ENCODE measurements at places on chromosomes 12 and 14.

- no peak for DNase-seq
Measured at GRCh38 chr12:76329159-76329558, 19.1 kb downstream of the BBS10 start.

DNA sequence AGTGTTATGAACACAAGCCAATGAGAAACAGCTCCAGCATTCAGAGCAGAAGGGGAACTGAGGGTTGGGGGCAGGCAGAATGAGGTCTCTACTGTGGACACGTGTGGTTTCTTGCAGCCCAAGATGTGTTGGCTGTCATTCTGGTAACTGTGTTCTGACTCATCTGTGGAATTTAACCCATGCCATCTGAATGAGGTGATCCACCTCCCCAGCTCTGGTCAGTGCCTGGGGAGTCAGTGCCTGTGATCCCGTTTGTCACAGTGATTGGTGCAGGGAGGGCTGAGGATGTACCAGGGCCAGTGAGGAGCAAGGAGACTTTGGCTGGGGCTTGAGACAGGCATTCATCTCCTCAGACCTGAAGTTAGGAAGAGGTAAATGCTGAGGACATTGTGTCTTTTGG is 216.8 kb downstream of the MSRB3 start:
- no peak for DNase-seq

- no peak for DNase-seq
Measured at GRCh38 chr12:91307957-91308670, 125.5 kb upstream of the DCN start.

DNA sequence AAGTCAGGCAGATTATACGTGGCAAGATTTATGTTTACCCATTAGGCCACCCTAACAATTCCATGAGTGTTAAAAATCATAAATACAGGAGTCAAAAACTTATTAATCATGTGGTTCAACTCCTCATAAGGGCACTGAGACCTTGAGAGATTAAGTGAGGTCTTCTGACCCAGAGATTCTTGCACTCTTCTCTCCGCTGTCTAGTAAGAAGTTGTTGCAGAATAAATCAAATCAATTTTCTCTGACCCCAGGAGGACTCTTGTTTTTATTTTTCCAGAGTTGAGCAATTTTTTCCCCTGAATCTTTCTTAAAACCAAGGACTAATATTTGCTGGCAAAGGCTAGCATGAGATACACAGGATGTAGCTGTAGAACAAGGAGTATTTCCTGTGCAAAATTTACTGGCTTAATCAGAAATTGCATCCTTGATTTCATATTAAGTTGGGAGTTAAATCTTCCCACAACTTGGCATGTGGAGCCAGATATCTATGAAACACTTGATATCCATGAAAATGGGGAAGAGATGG is 90.9 kb upstream of the PTHLH start:
- no peak for DNase-seq

- no peak for DNase-seq
Measured at GRCh38 chr14:75096959-75097358, 27.5 kb downstream of the ZC2HC1C start.
